ENCODE measurements at places on chromosomes 11 and 22. TPM values are rescaled to one million over a fixed set of nuclear protein-coding genes. Genes with fewer than 3 reads are reported as not detected.

- no peak overlapping the region for H3K4me3 ChIP-seq
- H3K27me3 ChIP-seq, result peaks cover 30% of the 10 kb centered on the region
- no peaks in the 10 kb centered on the region for H3K4me1 ChIP-seq
- no peaks in the 10 kb centered on the region for H3K36me3 ChIP-seq
Observed at GRCh38 chr22:43412808-43413795, 1.3 kb downstream of the MPPED1 start.

GRCh38 chr22:43164636-43165035 is 13.3 kb downstream of the TSPO start:
- no peak overlapping the region for H3K4me3 ChIP-seq
- H3K4me1 ChIP-seq, result peaks cover 4% of the 10 kb centered on the region
- H3K27me3 ChIP-seq, result no peaks in the 10 kb centered on the region
- no peak for DNase-seq
- H3K36me3 ChIP-seq, result peaks cover 24% of the 10 kb centered on the region

GRCh38 chr22:33746501-33746928 is 173.8 kb downstream of the LARGE1 start:
- H3K4me3 ChIP-seq, result no peak overlapping the region
- no peak overlapping the region for H3K27ac ChIP-seq
- H3K36me3 ChIP-seq, result no peaks in the 10 kb centered on the region
- no peaks in the 10 kb centered on the region for H3K27me3 ChIP-seq

DNA sequence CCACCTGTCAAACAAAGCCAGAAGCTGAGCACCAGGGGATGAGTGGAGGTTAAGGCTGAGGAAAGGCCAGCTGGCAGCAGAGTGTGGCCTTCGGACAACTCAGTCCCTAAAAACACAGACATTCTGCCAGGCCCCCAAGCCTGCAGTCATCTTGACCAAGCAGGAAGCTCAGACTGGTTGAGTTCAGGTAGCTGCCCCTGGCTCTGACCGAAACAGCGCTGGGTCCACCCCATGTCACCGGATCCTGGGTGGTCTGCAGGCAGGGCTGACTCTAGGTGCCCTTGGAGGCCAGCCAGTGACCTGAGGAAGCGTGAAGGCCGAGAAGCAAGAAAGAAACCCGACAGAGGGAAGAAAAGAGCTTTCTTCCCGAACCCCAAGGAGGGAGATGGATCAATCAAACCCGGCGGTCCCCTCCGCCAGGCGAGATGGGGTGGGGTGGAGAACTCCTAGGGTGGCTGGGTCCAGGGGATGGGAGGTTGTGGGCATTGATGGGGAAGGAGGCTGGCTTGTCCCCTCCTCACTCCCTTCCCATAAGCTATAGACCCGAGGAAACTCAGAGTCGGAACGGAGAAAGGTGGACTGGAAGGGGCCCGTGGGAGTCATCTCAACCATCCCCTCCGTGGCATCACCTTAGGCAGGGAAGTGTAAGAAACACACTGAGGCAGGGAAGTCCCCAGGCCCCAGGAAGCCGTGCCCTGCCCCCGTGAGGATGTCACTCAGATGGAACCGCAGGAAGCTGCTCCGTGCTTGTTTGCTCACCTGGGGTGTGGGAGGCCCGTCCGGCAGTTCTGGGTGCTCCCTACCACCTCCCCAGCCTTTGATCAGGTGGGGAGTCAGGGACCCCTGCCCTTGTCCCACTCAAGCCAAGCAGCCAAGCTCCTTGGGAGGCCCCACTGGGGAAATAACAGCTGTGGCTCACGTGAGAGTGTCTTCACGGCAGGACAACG is 11.7 kb downstream of the CXCR5 start:
- no peak overlapping the region for H3K4me3 ChIP-seq
- peak overlapping the region; percentile 8 for H3K27ac ChIP-seq
- no peak for DNase-seq
- H3K27me3 ChIP-seq, result no peaks in the 10 kb centered on the region
- H3K4me1 ChIP-seq, result peaks cover 2% of the 10 kb centered on the region

The CRYBB3 gene
- not detected for total RNA-seq

DNA sequence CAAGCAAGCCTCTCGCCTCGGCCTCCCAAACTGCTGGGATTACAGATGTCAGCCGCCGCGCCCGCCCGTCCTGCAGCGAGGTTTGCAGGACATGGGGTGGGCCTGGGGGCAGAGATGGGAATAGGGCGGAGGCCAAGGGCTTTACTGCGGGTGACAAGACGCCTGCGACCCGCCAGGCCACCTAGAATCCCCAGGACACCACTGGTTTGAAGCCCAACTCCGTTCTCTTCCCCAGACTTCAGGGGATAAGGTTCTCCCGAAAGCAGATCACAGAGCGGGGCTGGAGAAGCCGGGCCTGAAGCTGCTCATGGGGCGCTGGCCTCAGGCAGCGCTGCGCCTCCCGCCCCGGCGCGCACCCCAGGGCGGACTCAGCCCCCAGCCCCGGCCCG is 354 bp downstream of the POLR2L start:
- peak; percentile 59 for DNase-seq
- H3K4me3 ChIP-seq, result peak overlapping the region; percentile 97
- H3K4me1 ChIP-seq, result peaks cover 40% of the 10 kb centered on the region
- H3K27me3 ChIP-seq, result no peaks in the 10 kb centered on the region

The DEUP1 gene
- 0.57 TPM for total RNA-seq

GRCh38 chr22:32858957-32859356 is 57.5 kb downstream of the TIMP3 start:
- H3K4me1 ChIP-seq, result no peaks in the 10 kb centered on the region
- no peak for DNase-seq
- H3K4me3 ChIP-seq, result no peak overlapping the region

- H3K27ac ChIP-seq, result peak overlapping the region; percentile 89
- no peaks in the 10 kb centered on the region for H3K27me3 ChIP-seq
- H3K4me1 ChIP-seq, result peaks cover 8% of the 10 kb centered on the region
- no peaks in the 10 kb centered on the region for H3K36me3 ChIP-seq
Observed at GRCh38 chr11:27234043-27234668, 128.9 kb downstream of the CCDC34 start.

DNA sequence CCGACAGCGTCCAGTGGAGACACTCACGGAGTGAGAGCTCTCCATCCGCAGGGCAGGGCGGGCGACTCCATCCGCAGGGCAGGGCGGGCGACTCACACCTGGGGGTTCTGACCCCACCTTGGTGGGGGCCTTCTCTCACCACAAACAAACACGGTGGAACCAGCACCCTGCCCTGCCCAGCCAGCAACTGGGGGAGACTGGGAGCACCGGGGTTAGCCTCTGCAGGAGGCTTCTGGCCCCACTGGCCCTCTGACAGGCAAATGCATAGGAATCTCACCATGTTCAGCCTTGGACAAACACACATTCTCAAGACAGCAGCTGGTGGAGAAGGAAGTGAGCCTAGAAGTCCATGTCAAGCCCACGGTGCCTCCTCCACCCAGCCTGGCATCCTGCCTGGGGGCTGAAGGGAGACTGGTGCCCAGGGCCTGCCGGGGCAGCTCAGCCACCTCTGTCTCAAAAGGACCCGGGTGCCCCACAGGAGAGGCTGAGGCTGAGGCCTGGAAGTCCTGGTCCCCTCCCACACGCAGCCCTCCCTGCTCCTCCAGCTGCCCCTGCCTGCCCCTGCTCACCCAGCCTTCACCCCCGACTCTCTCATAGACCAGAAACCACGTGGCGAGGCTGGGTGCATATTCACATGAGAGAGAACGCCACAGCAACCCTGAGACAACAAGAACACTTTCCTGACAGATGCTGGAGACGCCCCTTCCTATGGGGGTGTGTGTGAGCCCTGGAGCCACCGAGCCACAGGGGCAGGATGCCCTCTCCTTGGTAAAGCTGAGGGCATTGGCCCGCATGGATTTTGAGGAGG is 98.4 kb upstream of the B3GAT1 start:
- no peaks in the 10 kb centered on the region for H3K4me1 ChIP-seq
- no peak overlapping the region for H3K27ac ChIP-seq
- H3K27me3 ChIP-seq, result no peaks in the 10 kb centered on the region
- DNase-seq, result no peak
- no peak overlapping the region for H3K4me3 ChIP-seq

GRCh38 chr11:61611309-61611708 is 30.4 kb upstream of the SYT7 start:
- no peak overlapping the region for H3K4me3 ChIP-seq
- DNase-seq, result no peak
- no peaks in the 10 kb centered on the region for H3K27me3 ChIP-seq
- no peaks in the 10 kb centered on the region for H3K4me1 ChIP-seq
- H3K36me3 ChIP-seq, result no peaks in the 10 kb centered on the region
- no peak overlapping the region for H3K27ac ChIP-seq

The PKNOX2 gene
- total RNA-seq, result 16.9 TPM

- peak overlapping the region; percentile 83 for H3K27ac ChIP-seq
- DNase-seq, result no peak
- H3K4me1 ChIP-seq, result peaks cover 20% of the 10 kb centered on the region
- no peaks in the 10 kb centered on the region for H3K27me3 ChIP-seq
Observed at GRCh38 chr22:37627545-37627944, 11.9 kb upstream of the SH3BP1 start.

DNA sequence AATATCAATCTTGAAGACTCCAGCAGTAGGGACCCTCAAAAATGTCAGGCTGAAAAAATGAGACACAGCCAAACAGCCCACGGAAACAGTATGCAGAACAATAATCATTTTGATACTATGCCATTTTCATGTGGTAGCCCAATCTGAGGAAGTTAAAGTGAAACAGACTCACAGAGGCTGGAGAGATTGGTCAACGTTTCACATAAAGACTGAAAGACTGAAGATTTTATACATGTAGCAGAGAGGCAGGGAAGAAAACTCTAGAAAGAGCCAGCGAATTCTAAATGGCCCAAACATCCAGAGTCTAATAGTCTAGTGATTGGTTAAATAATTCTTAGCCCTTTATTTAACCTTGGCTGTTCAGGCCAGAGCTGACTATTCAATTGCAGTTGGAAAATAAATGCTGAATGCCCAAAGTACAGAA is 49.4 kb downstream of the MAML2 start:
- no peak overlapping the region for H3K4me3 ChIP-seq
- no peaks in the 10 kb centered on the region for H3K27me3 ChIP-seq
- H3K27ac ChIP-seq, result peak overlapping the region; percentile 59
- no peaks in the 10 kb centered on the region for H3K36me3 ChIP-seq

The COX8A gene
- 498 TPM for total RNA-seq

The NRIP3 gene
- 8.3 TPM for total RNA-seq

The ZNF215 gene
- total RNA-seq, result 1.8 TPM

DNA sequence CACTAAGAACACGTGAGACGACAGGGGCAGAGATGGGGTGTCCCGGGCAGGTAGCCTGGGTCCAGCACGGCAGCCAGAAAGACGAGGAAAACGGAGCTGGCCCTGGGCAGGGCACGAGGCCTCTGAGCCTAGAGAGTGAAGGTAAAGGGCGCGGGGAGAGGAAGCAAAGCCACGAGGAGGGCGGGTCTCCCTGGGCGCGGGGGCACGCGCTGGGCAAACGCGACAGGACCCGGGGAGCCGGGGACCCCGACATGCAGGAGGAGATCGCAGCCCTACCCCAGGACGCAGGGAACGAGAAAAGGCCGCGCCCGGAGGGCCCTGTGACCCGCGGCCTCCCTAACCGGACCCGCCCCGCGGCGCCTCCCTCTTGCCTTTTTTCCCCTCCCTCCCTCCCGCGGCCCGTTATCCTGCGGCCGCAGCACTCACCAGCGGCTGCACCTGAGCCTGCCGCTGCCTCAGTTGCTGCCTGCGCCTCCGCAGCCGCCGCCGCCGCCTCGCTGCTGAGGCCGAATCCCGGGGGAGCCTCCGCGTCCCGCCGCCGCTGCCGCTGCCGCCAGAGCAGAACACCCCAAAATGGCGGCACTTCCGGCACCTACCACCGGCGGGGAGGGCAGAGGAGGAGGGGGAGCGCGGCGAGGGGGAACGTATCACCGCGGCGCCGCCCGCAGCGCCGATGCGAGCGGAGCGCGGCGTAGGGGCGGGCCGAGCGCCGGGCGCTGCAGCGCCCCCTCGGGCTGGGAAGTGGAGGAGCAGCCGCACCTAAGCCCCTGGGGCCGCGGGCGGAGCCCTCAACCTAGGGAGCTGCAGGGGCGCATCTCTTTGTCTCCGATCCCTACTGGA is at the start of gene CELF1:
Gene CELF1 (minus strand): TSS at position 567 of the 840 bp plus-strand sequence. CDS start 53,609 bp downstream, outside the sequence.
- H3K4me3 ChIP-seq, result peak within 1 kb of the TSS; percentile 27
- H3K36me3 ChIP-seq, result no peaks in the 10 kb centered on the region
- peak within 1 kb of the TSS; percentile 92 for H3K27ac ChIP-seq
- DNase-seq, result peak; percentile 90

The SAC3D1 gene
- 10.1 TPM for total RNA-seq

- no peaks in the 10 kb centered on the region for H3K36me3 ChIP-seq
- no peak overlapping the region for H3K27ac ChIP-seq
Observed at GRCh38 chr11:64608046-64608445, 17.0 kb downstream of the SLC22A12 start.

DNA sequence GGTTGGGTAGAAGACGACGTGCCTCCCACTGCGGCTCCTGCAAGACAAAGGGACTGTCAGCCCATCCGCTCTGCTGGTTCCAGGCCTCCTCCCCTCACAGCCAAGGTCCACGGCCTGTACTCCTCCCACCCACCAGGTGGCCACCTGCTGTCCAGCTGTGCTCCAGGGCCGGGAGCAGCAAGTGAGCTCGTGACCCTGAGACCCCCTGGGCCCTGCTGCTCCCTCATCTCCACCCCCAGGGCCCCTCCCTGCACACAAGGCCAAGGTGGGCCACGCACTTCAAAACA is 27.4 kb downstream of the TSPAN4 start:
- H3K27ac ChIP-seq, result no peak overlapping the region
- no peak for DNase-seq
- H3K4me3 ChIP-seq, result no peak overlapping the region

DNA sequence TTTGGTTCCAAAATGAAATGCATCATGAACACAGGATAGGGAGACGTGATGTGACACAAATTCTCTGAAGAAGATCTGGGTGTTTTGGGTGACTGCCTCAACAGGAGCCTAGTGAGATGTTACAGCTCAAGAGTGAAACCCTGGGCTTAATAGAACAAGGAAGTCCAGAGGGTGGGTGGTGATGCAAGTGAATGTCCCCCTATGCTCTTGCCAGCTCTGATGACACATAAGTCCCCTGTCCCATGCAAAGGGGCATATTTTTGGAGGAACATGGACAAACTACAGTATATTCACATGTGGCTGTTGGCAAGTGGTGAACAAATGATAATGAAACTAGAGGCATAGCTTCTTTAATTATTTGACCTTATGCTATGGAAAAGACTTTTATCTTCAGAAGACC is 9.2 kb downstream of the CRTAM start:
- H3K36me3 ChIP-seq, result no peaks in the 10 kb centered on the region
- no peak overlapping the region for H3K27ac ChIP-seq
- H3K27me3 ChIP-seq, result no peaks in the 10 kb centered on the region
- no peak overlapping the region for H3K4me3 ChIP-seq
- no peak for DNase-seq
